CD4-positive, alpha-beta T cell treated with Interleukin-1 beta for 1 hour (primary cell): ENCODE measurements at places on chromosomes 12 and 14.

DNA sequence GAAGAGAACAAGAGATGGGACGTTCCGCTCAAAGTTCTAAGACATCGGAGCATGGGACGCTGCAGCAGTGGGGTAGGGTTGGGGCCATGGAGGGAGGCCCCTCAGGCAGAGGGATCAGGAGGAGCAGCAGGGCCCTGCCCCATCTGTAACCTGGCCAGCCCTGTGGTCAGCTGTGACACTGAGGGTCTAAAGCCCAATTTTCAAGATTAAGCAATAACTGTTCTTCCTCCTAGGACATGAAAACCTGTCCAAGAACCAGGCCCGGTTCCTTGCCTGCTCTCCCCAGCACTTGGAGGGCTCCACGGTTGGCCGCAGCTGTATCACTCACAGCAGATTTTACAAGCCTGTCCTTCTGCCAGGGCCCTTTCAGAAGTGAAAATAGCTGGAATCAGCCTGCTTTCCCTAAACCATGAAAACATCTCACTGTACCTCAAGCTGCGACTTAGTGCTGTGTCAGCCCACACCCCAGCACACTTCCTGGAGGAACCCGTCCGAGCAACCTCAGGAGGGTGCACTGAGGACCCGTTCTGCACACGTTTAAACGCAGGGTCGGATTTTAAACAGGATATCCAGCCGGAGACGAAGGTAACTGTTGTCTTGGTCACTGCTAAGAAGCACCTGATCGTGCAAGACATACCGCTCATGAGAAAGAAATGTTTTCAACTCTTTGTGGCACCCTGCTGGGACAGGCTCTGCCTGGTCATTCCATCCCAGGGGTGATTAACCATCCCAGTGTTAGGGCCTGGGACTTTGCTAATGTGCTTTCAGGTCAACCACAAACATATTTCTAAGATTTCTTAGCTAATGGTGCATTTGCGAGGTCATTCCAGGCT lies 201.9 kb upstream of the DIO3 start:
- DNase-seq = no peak

GRCh38 chr12:131460520-131460919 lies 250.4 kb upstream of the SFSWAP start:
- no peak for DNase-seq

DNA sequence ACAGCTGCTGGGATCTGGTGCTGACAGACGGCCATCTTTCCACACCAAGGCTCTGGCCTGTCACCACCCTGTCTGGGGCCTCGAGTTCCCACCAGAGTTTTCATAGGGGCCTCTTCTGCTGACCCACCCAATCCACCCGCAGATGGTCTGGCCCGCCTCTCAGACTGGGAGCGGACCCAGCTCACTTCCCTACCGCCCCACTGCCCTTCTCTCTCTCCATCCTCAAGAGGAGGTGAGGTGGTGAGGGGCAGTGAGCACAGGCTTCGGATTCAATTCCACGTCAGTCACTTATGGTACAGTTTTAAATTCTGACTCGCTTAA lies 12.3 kb upstream of the RPS6KL1 start:
- no peak for DNase-seq

GRCh38 chr12:70487440-70487839 lies 121.3 kb downstream of the KCNMB4 start:
- no peak for DNase-seq

- no peak for DNase-seq
These were observed 151.0 kb upstream of the LMO3 start for GRCh38 chr12:16756833-16757555.

DNA sequence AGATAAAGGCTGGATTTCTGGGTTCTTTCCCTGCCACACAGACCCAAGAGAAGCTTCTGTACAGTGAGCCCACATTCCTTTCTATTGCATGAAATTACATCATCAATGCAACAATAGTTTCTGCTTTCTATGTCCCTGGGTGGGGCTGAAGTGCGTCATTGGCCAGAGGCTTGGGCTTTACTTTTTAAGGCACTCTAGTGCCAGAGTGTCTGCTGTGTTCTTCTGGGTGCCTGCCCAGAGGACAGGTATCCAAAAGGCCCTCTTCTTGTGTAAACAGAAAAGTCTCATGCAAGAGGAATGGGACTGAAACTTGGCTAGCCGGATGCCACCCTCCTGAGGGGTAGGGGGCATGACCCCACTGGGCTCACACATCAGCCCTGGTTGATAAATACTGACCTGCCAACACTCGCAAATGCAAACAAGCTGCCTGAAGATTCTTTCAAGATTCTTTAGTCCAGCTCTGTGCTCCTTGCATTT lies 5.9 kb downstream of the KRT86 start:
- no peak for DNase-seq

DNA sequence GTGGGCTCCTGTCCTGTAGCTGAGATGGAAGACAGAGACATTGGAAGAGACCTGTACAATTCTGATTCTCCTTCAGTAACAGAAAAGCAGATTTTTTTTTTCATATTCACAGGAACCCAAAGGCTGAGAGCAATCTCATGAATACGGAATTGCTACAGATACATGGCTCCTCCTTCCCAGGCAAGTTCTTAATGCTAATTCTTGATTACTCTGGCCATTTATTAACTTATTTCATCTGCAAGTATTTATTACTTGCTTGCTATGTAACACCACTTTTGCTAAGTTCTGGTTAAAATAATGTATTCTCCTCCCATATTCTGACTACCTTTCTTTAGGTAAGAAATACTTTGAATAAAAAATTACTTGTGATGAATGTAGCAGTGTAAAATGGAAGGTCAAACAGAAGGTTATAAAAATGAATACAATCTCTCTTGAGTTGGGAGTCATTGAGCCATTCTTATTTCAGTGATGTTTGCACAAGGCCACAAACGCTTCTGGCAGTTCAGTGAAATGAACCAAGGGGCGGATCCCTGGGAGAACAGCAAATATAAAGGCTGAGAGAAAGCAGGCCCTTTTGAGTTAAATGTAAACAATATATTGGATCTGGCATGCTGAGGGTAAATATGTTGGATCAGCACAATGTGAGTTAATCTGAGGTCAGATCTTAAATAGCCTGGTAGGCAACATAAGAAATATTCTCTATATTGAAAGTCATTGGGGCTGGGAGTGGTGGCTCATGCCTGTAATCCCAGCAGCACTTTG lies 37.6 kb downstream of the MUCL1 start:
- no peak for DNase-seq
